ENCODE measurements at places on chromosomes 12 and 14.
A peak's percentile ranks its signal among the peaks of the same experiment; 100 is the strongest.

DNA sequence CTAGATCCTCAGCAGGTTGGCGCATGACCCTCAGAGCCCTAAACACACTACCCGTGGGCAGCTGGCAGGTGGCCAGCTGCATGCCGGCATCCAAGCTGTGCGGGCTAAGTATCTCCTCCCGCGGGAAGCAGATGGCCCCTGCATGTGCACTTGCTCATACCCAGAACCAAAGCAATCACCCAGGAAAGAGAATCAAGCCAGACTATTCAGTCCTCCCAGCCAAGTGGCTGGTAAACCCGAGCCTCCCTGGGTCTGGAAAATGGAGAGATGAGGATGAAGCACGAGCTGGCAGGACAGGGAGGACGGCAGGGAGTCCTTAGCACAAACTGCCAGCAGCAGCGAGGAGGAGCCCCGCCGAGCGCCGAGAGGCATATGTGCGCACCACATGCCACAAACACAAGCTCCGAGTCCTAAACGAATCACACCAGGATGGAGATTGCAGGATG, 139.7 kb downstream of the RIMBP2 start:
- no peaks in the 10 kb centered on the region for H3K27me3 ChIP-seq
- no peaks in the 10 kb centered on the region for H3K4me1 ChIP-seq
- H3K4me3 ChIP-seq: no peak overlapping the region
- no peaks in the 10 kb centered on the region for H3K36me3 ChIP-seq
- DNase-seq: no peak

DNA sequence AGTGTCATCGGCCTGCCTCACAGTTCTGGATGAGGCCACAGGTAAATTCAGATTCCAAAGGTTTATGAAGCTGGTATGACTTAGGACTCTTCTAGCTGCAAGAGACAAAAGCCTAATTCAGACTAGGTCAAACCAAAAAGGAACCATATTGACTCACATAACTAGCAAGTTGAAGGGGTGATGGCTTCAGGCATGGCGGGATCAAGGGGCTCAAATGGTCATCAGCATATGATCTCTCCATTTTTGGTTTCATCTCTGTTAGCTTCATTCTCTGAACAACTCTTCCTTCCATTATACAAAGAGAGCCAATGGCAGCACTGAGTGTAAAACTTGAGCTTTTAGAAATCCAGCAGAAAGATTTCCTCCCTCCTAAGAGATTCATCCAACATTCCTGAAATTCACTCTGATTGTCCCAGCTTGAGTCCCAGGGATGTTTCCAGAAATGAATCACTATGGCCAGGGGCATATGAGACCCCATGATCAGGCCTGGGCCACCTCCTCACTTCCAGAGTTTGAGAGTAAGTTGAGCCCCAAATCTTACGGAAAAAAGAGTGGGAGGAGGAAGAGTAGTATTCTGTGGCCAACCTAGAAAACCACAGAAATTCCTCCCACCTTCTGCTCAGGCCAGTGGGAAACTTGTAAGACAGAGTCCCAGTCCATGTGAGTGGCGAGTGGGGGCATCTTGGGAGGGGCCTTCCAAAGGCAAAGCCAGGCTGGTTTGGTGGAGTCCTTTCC, 2.0 kb upstream of the MAP1LC3B2 start:
- H3K27me3 ChIP-seq: no peaks in the 10 kb centered on the region
- peak overlapping the region; percentile 30 for H3K27ac ChIP-seq

DNA sequence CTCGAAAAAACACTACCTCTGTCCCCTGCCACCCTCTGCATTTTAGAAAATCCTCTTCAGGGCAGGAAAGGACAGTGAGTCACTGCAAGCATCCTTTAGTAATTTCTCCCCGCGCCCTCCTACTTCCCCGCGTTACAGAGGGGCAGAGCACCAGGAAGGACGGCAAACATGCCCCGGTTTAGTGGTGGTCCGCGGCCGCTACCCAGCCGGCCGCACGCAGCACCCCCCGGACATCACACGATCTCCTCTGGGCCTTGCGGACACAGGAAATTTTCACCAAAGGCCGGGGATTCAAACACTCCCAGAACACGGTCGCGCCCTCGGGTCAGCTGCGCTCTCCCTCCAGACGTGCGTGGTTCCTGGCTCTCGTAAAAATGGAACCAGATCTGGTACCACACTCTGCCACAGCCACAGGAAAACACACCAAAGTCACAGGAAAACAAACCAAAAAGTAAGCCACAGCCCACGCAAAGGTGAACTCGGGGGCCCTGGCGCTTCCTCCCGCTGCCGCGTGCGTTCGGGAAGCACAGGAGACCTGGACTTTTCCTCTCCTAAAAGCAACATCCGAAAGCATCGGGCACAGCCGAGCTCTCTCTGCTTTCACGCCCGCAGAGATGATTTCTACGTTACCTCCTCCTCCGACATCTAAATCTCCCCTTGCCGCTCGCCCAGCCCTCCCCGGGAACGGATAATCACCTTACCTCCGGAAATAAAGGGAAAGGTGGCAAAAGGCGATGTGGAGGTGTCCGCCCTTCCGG, 839 bp downstream of the SLC38A1 start:
- DNase-seq: no peak
- peak overlapping the region; percentile 99 for H3K27ac ChIP-seq
- no peaks in the 10 kb centered on the region for H3K27me3 ChIP-seq
- peaks cover 41% of the 10 kb centered on the region for H3K4me1 ChIP-seq

DNA sequence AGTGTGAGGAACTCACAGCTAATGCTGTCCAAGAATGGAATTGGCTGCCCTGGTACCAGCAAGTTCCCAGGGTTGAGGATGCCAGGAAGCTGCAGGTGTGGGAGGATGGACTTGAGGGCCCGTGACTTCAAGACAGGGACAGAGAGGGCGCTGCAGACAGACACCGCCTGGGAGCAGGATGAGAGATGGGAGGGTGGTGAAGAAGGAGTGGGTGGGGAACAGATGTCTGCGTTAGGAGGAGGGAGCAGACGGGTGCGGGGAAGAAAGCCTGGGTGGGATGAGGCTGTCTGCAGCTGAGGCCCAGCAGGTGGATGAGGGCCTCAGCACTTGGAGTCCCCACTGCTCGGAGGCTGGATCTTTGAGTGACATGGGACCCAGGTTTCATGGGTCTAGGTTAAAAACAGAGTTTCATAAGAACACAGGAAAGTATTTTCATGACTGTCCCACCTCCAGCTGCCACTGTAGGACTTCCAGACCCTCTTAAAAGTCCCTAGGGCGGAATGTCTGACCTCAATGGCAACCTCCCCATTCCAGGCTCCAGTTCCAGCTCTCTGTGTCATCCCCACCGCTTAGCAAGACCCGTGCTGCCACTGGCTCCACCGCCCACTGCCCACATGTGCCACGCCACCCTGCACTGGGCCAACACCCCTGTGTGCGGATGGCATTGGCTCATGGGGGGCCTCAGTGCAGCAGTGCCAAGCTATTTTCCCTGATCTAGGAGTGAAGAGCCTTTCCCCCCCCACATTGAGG, 70.3 kb upstream of the SCN8A start:
- no peak overlapping the region for H3K4me3 ChIP-seq
- no peaks in the 10 kb centered on the region for H3K27me3 ChIP-seq
- no peak overlapping the region for H3K27ac ChIP-seq
- DNase-seq: no peak

DNA sequence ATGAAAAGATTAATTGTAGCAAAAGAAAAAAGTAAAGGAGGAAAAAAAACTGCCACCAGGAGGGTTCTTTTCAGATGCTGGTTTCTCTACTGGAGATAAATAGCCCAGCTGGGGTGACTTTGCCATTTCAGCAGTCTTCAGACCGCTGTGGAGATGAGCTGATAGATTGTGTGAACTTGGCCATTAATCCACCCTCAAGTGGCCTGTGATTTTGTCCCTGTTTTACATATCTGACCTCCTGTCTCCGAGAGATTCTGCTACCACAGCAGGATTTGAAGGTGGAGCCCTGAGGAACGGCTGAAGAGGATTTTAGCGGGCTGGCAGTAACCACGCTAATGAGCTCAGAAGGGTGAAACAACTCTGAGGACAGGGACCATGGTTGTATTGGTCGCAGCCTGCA, 72.7 kb downstream of the WSCD2 start:
- peaks cover 6% of the 10 kb centered on the region for H3K27me3 ChIP-seq
- no peaks in the 10 kb centered on the region for H3K36me3 ChIP-seq
- H3K27ac ChIP-seq: no peak overlapping the region
- no peaks in the 10 kb centered on the region for H3K4me1 ChIP-seq
- DNase-seq: no peak

DNA sequence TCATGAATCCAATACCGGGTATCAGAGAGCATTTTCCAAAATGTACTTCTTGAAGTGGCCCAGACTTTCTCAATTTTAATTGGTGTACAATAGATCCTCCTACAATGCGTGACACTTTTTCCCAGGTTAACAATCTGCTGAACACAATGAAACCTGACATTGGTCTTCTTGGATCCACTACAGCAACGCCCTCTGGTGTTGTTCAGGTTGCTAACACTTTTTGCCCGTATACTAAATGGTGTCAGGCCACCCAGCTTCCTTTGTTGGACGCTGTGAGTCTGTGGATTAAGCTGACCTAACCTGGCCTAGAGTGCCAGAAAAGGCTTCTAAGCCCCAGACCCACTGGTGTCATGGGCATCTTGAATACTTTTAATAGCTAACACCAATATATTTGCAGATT, 89.2 kb downstream of the KCNK10 start:
- no peaks in the 10 kb centered on the region for H3K4me1 ChIP-seq
- no peak overlapping the region for H3K27ac ChIP-seq
- H3K27me3 ChIP-seq: no peaks in the 10 kb centered on the region
- no peak for DNase-seq
- H3K4me3 ChIP-seq: no peak overlapping the region

GRCh38 chr14:55926007-55926406, 192.2 kb upstream of the PELI2 start:
- H3K4me3 ChIP-seq: no peak overlapping the region
- no peaks in the 10 kb centered on the region for H3K4me1 ChIP-seq
- H3K27me3 ChIP-seq: no peaks in the 10 kb centered on the region
- H3K27ac ChIP-seq: no peak overlapping the region

DNA sequence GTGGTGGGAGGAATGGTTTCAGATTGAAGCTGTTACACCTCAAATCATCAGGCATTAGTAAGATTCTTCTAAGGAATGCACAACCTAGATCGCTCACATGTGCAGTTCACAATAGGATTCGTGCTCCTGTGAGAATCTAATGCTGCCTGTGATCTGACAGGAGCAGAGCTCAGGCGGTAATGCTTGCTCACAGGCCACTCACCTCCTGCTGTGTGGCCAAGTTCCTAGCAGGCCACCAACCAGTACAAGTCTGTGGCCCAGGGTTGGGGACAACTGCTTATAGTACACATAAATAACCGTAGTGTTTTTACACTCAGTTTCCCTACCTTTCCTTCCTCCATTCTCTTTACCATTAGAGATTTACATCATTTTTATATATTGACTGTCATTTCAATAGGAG, 121.4 kb downstream of the SLCO1B3 start:
- H3K27me3 ChIP-seq: no peaks in the 10 kb centered on the region
- H3K27ac ChIP-seq: no peak overlapping the region
- H3K4me3 ChIP-seq: no peak overlapping the region
- H3K4me1 ChIP-seq: no peaks in the 10 kb centered on the region

GRCh38 chr12:40829738-40830144, 137.5 kb downstream of the CNTN1 start:
- no peaks in the 10 kb centered on the region for H3K36me3 ChIP-seq
- H3K27me3 ChIP-seq: no peaks in the 10 kb centered on the region
- H3K4me3 ChIP-seq: no peak overlapping the region
- DNase-seq: no peak

- no peaks in the 10 kb centered on the region for H3K27me3 ChIP-seq
- H3K27ac ChIP-seq: no peak overlapping the region
These were observed 369.2 kb upstream of the PDE3A start for GRCh38 chr12:19998961-19999804.

- H3K36me3 ChIP-seq: no peaks in the 10 kb centered on the region
- no peaks in the 10 kb centered on the region for H3K27me3 ChIP-seq
- no peak overlapping the region for H3K27ac ChIP-seq
- no peaks in the 10 kb centered on the region for H3K4me1 ChIP-seq
- H3K4me3 ChIP-seq: no peak overlapping the region
These were observed 4.6 kb upstream of the ANKRD33 start for GRCh38 chr12:51883295-51883694.

- H3K4me1 ChIP-seq: no peaks in the 10 kb centered on the region
- no peak overlapping the region for H3K27ac ChIP-seq
- no peaks in the 10 kb centered on the region for H3K36me3 ChIP-seq
- DNase-seq: no peak
- H3K4me3 ChIP-seq: no peak overlapping the region
These were observed 56.3 kb upstream of the SLC8A3 start for GRCh38 chr14:70245026-70245425.

DNA sequence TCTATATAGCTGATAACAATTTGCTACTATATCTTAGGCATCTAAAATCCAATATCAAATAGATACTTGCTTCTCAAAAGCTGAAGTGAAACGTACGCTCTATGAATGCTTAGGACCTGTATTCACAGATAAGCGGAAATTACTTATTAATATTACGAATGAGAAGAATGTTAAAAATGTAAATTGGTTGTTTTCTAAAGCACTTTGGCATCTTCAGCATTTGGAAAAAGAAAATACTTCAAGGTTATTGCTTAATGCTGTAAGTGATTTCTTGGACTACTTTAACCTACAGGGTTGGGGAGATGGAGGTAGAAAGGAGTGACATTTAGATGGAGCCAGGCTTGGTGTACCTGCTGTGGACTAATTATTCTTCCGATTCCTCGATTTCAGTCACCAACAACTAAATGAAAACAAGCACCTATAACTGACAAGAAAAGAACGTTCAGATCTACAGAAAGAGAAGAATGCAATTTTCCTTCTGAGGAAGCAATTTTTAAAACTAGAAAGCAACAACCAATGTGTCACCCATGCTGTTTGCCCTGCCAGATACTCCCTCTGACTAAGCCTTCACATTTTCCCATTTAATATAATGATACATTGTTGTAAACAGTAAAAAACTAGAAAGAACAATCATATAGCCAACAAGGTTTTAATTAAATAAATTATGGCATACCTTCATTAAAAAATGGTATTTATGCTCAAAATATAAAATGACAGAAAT, 49.3 kb downstream of the SLC25A21 start:
- no peak overlapping the region for H3K4me3 ChIP-seq
- H3K4me1 ChIP-seq: no peaks in the 10 kb centered on the region
- H3K27me3 ChIP-seq: no peaks in the 10 kb centered on the region
- H3K36me3 ChIP-seq: no peaks in the 10 kb centered on the region

DNA sequence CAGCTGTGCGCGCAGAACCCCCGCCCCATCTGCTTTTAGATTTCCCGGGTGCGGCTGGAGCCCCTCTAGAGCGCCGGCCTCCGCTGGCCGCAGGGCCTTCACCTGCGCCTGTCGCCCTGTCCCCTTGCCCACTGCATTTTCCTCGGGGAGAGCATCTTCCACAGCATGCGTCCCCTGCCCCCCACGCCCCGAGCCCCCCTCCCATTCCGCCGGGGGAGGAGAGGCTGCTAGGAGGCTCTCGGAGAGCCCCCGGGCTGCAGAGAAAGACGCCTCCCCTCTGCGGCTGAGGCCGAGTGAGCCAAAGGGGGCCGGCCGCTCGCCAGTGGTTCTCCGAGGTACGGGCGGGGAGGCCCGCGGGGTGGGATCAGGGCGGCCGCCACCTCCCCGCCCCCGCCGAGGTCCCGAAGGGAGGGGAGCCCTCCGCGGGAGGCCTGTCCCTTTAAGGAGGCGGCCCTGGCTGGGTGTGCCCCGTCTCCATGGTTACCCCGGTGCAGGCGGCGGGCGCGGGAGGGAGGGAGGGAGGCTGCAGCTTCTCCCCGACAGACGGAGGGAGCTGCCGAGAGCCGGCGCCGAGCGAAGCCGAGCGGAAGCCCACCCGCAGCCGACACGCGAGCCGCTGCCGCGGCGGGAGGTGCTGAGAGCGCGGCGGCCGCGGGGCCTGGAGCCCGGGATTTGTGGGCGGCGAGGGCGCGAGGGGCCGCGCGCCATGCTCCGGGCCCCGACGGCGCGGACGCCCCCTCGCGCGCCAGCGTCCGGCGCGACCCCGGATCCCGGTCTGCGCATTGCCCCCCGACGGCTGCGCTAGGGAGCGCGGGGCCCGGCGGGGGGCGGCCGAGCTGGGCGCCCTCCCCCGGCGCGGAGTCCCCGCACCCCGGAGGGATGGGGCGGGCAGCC, at the start of gene KCNH3:
Gene KCNH3 (plus strand): TSS at position 521 of the 894 bp plus-strand sequence. CDS start 387 bp downstream, outside the sequence.
- peaks cover 7% of the 10 kb centered on the region for H3K27me3 ChIP-seq
- peak within 1 kb of the TSS; percentile 35 for H3K4me3 ChIP-seq
- DNase-seq: no peak
